ENCODE measurements at places on chromosomes 1 and 21.

DNA sequence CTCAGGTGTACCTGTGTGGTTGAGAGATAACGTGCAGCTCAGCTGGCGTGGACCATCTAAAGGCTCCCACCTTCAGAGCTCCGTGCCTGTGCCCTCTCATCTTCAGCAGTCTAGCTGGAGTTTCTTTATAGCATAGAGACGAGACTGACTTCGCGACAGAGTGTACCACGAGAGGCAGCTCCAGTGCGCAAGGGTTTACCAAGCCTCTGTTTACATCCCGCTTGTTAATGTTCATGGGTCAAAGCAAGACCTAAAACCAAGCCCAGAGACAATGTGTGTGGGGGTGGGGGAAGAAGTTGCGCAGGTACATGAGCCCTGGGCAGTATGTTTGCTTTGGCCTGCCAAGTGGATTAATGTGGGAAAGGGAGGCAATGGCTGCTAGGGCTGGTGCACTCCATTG, 15.6 kb downstream of the RHOU start:
- no peak for DNase-seq

DNA sequence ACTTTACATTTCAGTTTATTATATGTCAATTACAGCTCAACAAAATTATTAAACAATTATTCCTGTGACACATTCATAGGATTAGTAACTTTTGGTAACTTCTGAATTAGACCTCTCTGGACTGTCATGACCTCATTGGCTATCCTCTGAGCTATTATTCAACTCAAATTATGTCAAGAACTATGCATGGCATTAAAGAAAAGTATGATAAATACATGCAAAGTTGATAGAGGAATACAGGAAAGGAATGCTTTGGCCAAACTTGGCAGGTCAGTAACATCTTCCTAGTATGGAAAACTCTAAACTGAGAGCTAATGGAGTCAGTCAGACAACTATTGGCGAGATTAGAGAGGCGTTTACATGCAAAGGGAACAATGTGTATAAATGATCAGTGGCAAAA, 158.4 kb downstream of the DUSP10 start:
- no peak for DNase-seq

- DNase-seq = no peak
These were observed 42.4 kb downstream of the GLUL start for GRCh38 chr1:182348961-182349747.

- no peak for DNase-seq
These were observed 3.5 kb upstream of the SPEN start for GRCh38 chr1:15843826-15844572.

GRCh38 chr1:41022424-41022823, 899 bp upstream of the SLFNL1 start:
- no peak for DNase-seq

DNA sequence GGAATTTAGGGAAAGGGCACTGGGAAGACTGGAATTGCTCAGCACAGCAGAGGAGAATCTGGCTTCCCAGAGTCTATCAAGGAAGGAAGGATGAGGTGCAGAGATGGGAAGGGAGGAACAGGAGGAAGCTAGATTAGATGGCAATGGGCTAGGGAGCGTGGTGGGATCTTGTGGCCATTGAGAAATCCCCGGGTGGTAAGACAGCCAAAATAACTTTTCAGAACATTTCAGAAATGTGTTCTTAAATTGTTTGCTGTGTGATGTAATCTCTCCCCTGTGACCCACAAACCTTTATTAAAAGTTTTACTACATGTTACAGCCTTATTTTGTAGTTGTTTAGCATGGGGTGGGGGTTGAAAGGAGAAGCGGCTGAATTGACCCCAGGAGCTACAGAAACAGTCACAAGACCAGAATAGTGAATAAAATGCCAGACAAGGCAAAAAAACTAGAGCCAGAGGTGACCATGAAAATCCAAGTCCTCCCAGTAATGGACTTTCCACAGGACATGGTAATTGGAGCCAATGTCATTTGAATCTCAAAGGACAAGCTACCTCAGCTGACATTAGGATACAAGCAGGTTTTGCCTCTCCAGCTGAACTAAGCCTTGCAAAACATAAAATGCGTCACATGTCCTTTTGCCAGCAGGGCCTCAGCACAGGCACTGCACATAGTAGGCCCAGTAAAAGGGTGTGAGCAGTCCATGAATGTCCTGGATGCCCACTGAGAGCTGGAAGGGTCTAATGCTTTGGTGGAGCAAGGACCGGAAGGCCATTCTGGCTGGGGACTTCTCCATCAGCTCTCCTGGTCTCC, 980 bp upstream of the AHCYL1 start:
- DNase-seq = no peak

DNA sequence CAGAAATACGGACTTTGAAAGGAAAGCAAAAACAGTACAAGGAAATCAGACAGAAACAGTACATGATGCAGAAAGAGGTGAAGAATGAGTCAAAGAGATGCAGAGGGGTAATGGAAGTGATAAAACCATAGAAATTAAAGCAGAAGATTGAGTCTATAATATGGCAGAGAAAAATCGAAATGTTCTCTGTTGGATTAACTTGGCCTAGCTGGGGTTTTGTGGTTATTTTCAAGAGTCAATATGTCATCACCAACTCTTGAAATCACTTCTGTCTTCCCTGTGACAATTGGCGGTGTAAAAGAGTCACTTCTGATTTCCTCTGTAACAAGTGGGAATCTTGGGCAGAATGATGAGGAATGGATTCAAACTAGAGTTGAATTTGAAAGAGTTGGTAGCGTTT, 7.4 kb downstream of the YTHDF2 start:
- DNase-seq = no peak

- DNase-seq = no peak
These were observed 367.1 kb upstream of the ADGRL2 start for GRCh38 chr1:81433676-81434075.

- no peak for DNase-seq
These were observed 64.1 kb downstream of the TMCO4 start for GRCh38 chr1:19735440-19736127.

DNA sequence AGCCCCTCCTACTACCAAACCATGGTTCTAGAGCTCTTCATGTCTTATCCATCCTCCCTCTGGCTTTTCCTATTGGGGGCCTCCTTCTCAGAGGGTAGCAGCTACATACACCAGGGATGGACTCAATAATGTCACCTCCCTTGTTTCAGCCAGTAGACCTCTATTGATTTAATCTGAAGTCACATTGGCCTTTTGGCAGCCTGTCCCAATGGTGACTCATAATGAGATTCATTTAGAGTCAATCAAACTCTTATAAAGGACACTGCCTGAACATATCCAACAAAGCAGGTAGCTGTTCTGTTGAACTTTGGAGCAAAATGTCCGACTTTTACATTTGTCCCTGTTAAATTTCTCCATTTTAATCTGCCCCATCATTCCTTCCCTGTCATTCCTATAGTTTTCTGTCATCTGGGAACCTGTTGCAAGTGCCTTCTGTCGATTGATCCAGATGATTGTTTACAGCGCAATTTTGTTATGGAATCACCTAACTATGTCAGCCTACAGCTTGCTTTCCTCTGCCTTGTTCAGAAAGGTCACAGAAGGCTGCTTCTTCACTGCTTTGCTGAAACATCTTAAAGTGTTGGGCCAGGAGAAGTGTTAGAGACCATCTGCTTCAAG, 105.9 kb downstream of the ETS2 start:
- DNase-seq = no peak

- no peak for DNase-seq
These were observed 7.2 kb upstream of the CRABP2 start for GRCh38 chr1:156712626-156713025.

DNA sequence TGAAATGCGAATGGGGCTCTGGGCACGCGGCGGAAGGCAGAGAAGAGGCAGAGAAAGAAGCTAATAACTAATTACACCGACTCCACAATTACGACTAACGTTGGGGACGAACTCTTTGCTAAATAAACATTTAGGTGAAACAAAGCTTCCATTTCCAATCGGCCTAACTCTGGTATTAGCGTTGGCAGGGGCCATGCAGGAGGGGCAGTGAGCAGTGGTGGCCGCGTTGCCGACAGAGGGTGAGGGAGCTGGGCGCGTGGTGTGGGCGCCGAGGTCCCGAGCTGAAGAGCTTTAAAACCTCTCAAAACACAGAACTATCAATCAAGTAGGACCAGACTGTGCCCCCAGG, 553 bp upstream of the NDUFV3 start:
- DNase-seq = no peak

DNA sequence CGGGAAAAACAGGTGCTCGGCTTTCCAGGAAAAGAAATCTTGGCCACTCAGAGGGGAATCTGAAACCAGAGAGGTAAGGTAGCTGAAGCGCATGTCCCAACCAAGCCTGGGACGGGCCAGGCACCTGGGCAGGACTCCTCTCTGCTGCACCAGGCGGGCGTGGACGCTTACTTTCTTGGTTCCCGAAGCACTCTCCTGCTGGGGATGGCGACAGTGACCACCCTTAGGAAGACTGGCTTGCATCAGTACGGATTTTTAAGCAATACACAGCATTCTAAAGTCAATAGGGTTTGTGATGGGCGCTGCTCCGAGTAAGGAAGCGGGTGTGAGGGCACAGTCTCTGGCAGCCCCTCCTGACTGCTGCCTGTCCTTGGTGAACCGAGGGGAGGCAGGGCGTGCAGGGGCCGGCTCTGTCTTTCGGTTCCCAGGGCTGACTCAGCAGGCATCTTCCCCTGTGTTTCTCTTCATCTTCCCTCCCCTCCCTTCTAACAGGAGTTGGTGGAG, 74.9 kb upstream of the ANGPTL1 start:
- DNase-seq = no peak

DNA sequence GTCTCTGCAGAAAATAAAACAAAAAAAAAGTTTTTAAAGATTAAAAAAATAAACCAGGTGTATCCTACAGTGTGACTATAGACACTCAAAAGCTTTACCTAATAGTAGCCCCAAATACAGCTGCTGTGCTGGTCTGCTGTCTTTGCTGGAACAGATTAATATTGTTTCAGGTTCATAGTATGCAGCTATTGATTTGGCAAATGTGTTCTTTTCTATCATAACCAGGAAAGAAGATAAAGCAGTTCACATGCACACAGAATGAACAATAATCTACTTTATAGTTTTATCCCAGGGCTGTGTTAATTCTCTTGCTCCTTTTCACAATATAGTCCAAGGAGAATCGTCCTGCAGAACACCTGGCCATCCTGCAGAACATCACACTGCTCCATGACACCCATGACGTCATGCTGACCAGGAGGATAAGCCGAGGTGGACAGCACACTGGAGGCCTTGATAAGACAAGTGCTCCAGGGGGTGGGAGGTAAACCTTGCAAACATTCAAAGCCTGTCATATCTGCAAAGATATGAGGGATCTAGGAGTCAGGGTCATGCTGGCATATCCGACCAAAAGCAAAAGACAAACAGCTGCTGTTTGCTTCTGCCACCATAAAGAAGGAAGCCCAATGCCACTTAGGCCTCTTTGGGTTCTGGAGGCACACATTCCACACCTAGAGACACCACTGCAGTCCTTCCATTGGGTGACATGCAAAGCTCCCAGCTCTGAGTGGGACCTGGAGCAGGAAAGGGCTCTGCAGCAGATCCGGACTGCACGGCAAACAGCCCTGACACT, 86.1 kb upstream of the SLC2A1 start:
- DNase-seq = no peak

DNA sequence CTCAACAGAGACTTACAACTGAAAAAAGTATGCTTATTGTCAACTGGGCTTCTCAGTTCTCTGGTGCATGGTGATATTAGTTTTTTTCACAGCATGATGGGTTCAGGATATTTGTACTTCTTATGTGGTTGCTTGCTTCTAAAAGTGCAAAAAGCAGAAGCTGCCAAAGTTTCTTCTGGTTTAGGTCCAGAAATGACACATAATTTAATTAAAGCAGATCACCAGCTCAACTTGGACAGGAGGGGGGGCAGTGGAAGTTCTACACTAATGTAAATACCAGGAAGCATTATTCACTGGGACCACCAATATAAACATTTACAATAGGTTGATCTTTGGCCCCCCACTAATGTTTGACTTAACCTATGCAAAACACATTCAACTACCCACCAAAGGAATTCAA, 354.8 kb upstream of the BRINP3 start:
- no peak for DNase-seq

GRCh38 chr21:33021667-33022066, 4.1 kb upstream of the OLIG2 start:
- DNase-seq = no peak

DNA sequence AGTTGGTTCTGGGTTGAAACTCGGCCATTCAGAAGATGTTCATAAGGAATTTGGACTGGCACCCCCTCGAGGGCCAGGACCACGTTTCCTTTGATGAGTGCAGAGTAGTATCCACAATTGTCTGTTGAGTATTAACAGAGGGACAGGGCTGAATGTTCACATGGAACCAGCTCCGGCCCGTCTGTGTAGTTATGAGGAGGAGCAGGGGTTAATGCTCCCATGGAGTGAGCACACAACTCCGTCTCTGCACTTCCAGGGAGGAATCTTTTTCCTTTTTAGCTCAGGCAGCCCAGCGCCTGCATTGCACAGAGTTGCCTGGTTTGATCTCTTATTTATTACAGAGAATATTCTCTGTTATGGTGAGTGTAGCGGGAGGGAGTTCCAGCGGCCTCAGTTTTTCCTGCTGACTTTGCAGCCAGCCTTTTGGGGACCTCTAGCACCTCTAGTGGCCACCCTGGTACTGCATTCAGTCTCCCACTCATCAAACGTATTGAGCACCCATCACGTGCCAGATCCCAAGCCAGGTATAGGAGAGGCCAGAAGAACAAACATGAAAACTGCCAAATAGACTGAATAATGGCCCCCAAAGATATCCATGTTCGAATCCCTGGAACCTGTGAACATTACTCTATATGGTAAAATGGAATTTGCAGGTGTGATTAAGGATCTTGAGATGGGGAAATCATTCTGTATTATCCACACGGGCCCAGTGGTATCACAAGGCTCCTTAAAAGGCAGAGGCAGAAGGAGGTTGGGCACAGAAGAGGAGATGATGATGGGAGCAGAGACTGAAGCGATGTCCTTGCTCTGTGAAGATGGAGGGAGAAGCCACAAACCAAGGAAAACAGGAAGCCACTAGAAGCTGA, 167.7 kb upstream of the CSF3R start:
- no peak for DNase-seq

- DNase-seq = no peak
These were observed 143.8 kb downstream of the TNFSF18 start for GRCh38 chr1:172906778-172907592.

DNA sequence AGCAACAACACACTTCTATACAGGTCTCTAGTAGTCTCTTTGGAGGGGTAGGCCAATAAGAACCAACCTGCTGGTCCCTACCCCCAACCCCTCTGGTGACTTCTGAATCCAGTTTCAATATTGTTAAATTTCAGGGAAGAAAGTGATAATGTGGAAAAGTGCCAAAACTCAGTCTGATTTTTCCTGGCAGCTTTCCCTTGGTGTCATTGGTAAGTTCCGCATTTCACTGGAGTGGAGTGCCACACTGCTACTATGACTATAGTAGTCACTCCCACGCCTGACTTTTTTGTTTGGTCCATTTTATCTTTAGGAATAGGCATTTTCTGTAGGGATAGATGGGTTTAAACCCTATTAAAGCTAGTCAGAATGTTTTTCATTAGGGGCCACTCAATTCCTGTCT, 5.7 kb upstream of the ARID1A start:
- DNase-seq = no peak

DNA sequence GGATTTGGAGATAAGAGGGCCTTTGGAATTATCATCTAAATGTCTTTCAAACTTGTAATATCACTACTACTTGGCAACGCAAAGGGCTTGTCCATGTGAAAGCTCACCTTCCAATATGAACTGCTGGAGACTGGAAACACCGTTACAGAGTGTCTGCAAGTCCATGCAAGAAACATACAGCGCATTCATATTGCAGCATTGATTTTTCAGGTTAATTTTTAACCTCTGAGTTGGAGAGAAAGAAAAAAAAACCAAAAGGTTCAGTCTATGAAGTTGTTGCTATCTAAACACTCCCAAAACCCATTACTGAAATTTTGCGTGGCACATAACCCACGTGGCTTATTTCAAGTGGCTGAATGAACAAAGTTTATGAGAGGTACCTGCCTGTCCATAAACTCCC, 23.8 kb downstream of the DAB1 start:
- no peak for DNase-seq

Measured in D721Med (cell line).